ENCODE measurements at places on chromosomes 2 and 18. TPM values are rescaled to one million over a fixed set of nuclear protein-coding genes. Genes with fewer than 3 reads are reported as not detected.

RETSAT gene
- 39.1 TPM for total RNA-seq

GRCh38 chr2:37318401-37318800, 6.2 kb downstream of the PRKD3 start:
- DNase-seq = no peak

DNA sequence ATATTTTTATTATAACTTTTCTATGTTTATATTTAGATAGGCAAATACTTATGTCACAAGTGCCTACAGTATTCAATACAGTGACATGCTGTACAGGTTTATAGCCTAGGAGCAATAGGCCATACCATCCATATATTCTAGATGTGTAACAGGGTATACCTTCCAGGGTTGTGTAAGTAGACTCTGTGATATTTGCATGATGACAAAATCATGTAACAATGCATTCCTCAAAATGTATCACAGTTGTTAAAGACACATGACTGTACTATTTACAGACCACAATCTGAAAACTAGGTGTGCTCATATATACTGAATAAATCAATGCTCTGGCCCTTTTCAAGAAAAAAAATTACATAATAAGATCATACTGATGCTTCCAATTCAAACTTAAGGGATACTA, 433.2 kb upstream of the RGPD4 start:
- DNase-seq = peak; percentile 58

DNA sequence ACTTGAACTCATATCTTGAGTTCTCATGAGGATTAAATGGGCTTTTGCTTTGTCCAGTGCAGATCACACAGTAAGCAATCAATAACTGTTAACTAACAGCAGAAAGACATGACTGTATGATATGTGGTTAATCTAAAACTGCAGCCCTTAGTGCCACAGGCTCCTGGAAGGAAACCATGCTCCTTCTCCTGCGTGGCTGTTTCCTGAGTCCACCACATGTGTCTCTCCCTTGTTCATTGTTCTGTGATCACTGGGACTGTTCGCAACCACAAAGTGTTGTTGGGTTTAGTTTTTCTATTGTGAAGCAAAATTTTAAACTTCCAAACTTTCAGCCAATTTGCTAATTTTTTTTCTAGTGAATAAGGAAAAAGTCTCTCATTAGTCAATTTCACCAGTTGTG, 130.9 kb upstream of the PTPRM start:
- DNase-seq = no peak

- no peak for DNase-seq
Observed at GRCh38 chr2:234931371-234931770, 20.4 kb upstream of the SH3BP4 start.

BOK gene
- 39.3 TPM for total RNA-seq

NT5DC4 gene
- total RNA-seq = not detected

DNA sequence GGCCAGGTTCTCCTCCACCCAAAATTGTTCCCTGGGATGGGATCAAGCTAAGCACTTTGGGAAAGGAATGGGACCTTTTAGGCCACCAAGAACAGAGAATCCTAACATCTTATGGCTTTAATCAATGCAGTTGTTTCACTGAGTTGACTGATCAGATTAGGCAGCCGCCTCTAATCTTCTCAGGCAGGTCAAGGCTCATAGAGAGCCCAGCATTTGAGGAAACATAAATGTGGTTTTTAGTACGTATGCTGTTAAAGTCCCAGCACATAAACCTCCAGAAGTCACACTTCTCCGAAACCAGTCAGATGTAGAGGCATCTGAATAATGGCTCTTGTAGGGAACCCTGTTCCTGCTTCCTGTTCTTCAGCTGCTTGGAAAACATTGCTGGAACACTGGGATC, 99.5 kb upstream of the RMDN2 start:
- no peak for DNase-seq

DNA sequence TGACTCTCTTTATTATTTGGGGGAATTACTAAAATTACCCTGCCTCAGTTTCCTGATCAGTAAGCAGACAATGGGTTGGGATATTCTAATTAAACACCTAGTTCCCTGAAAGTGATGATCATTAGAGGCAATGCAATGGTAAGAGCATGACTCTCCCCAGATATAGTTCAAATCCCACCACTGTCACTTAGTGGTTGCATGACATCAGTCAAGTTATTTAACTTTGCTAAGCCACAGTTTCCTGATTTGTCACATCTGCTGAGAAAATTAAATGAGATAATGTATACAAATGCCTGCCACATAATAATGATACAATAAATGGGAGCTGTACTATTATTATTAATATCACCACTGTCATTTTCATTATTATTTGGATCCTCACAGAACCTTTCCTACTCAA, 29.9 kb downstream of the ZEB2 start:
- no peak for DNase-seq

PTMA gene
- 2,032 TPM for total RNA-seq

IL36A gene
- not detected for total RNA-seq

GALNT3 gene
- 44.8 TPM for total RNA-seq

Measured in PC-3 (cell line).